Stimulated activated CD8-positive, alpha-beta memory T cell treated with anti-CD3 and anti-CD28 coated beads, Interleukin-4, amount 100 ng/mL, for 4 hours (primary cell): ENCODE measurements at places on chromosomes 5 and 9.

DNA sequence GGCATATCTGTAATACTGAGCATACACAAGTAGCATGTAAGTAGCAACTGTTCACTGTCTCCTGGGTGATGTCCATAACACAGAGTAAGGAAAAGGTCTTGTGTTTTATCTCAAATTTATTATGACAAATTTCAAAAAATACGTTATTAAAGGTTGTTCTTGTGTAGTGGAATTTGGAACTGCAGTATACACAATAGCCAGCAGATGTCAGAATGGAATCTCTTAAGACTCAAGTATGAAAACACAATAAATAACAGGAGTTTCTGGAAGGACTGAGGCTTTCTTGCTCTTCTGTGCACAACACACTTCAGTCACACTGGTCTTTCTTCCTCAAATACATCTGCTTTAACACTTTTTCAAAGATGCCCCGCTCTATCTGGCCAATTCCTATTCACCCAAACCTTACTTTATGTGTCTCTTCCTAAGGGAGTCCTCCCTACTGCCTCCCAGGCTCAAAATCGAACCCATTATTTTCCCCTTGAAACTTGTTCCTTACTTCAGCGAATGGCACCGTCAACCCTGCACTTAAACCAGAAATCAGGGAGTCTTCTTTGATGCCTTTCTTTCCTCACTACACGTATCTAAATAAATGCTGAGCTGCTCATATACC is 6.5 kb upstream of the FBXO10 start:
- DNase-seq, result no peak

DNA sequence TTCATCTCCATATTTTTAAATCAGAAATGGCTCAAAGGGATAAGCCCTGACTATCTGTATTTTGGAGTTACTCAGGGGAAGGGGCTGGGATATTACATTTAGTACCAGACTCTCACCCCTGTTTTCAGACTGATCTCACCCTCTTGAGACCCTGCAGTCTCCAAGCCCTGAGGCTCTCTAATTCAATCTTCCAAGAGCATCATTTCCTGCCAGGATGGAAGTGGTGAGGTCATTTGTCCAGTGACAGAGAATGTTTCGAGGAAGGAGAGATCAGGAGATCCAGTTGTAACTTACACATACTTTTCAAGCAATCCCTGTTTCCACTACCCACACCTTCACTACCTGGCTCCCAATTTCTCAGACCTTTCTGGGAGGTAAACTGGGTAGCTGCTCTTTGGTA is 295.5 kb upstream of the EFNA5 start:
- DNase-seq, result no peak

DNA sequence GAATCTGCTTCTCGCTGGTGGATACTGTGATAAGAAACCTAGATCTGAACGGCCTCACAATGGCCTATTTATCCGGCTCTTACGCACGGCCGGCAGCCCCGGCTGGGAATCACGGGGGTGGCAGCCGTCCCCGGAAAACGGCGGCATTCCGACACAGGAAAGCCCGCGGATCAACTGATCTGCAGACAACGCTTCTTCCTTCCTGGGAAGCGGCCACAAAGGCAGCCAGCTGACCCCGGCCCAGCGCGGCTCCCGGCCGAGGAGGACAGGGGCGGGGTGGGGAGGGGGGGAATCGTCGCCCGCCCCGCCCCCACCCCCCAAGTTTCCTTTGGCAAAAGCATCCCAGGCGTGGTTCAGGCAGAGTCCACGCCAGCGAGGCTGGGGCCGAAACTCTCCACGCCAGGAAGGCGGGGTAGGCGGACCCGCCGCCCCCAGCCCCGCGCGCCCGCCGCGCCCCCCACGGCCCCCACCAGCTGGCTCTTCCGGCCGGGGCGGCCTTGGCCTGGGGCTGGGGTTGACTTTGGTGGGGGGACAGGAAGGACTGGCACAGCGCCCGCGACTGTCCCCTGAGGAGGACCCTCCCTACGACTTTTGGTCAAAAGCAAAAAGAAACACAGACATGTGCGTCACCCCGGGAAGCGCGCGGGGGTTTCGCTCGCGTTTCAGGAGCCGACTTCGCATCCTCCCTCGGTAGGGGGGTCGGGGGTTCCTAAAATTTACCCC is 247.7 kb upstream of the ANKRD55 start:
- DNase-seq, result no peak

DNA sequence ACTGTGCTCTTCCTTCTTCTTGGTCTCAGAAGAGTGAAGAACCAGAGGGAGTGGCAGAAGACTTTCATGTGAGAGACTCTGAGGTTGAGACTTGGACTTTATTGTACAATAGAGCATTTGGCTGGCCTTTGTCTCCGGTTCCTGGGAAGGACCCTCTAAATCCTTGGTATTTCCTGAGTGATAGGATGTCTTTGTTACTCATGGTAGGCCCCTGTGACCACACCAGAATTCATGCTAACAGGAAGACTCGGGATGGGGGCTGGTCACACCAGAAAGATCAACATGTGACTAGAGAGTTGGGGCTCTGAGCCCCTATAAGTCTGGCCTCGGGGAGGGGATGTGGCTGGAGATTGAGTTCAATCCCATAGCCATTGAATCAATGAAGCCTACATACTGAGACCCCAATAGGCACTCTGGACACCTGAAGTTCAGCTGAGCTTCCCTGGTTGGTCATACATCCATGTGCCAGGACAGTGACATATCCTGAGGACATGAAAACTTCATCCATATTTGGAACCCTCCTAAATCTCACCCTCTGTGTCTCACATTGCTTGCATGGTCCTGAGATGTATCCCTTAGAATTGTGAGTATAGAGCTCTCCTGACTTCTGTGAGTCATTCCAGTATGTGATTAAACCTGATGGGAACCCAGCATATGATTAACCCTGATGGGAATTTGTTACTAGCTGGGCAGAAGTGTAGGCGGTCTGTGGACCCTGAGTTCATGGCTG is 201.7 kb downstream of the GADD45G start:
- no peak for DNase-seq

GRCh38 chr9:4622016-4622415 is 40.1 kb upstream of the PLPP6 start:
- no peak for DNase-seq

GRCh38 chr5:62576570-62577170 is 1.9 kb upstream of the LRRC70 start:
- DNase-seq, result no peak

GRCh38 chr5:14590949-14591348 is 9.4 kb downstream of the OTULINL start:
- DNase-seq, result no peak

- no peak for DNase-seq
Measured at GRCh38 chr5:168883991-168884390, 304.8 kb upstream of the PANK3 start.

DNA sequence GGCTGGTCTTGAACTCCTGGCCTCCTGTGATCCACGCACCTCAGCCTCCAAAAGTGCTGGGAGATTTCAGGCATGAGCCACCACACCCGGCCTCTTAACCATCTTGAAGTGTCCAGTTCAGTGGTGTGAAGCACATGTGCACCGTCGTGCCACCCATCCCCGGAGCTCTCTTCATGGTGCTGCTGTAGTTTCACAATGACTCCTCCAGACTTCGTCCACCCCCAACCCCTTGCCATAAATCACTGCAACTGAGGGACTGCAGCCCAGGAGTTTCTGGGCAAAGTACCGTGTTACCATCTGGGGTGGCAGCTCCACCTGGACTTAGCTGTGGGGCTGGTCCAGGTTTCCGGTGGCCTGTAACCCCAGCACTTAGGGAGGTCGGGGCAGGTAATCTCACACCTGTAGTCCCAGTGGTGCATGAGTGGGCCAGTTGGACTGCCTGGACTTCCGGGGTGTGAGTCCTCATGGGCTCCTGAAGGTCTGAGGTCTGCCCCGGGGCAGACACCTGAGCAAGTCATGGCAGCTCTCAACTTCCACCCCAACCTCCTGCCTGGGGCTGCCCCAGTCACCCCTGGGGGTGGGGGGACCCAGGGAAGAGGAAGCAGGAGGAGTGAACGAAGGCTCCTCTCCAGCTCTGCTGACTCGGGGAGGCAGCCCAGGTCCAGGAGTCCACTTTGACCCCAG is 6.6 kb upstream of the N4BP3 start:
- DNase-seq, result no peak

DNA sequence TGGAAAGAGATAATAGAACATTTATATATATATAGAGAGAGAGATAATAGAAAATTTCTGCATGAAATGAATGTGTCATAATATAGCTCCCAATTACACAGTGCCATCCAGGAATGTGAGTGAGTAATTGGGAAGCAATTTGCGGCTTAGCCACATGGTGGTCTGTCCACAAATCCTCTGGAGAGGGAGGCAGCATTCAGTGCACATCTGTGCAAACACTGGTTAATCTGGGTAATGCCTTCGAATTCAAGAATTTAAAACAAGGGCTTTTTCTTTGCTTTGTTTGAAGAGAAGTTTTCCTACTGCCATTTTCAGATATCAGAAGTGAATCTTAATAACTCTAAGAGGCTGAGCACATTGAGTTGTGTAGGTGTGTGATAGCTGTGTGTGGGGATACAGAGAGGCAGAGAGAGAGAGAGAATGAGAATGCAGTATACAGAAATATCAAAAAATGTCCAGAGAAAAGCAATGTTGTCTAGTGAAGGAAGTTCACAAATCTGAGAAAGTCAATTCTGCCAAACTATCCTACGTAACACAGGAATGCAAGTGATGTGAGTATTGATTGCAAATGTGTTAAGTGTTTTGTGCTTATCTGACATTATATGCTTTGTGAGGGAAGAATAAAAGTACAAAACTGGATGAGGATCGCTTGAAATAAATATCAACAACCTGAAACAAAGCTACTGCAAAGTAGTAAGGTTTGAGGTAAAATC is 134.6 kb downstream of the EDIL3 start:
- DNase-seq, result no peak

DNA sequence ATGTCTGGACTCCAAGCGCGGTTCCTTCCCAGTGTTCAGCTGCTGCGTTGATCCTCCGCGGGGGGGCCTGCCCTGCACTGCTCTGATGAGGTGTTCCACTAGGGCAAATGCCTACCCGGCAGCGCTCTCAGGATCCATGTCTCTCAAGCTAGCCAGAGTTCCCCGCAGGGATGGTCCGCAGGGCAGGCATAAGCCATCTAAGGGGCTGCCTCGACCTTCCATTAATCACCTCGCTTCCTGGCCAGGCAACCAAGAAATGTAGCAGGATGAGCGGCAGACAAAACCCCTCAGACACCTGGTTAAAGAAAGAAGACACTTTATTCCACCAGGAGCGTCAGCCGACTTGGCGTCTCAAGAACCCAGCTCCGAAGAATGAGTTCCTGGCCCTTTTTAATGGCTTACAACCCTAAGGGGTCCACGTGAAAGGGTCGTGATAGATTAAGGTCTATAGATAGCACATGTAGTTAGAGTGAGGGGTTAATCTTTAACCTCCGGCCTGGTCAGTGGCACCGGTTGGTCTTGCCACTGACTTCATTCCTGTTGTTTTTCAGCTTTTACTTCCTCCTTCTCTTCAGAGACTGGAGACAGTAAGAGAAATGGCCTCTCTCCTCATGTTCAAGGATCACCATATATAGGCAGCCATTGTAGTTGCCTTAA is 47.2 kb upstream of the COX7C start:
- no peak for DNase-seq

DNA sequence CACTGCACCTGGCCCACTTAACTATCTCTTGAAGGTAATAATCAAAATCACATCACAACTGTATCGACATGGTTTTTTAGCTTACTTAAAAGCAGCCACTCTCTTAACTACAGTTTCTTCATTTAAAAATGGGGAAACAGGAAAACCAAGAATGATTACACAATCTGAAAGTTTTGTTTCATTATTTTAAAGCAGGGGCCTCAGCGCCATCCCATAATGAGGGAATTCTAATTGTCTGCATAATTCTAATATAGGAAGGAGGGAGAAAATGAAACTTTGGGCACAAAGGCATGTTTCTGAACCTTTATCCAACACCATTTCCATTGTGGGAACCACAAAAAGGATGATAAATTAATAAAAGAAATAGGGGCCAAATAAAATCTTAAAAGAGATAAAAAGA is 7.6 kb downstream of the HACD4 start:
- DNase-seq, result no peak

DNA sequence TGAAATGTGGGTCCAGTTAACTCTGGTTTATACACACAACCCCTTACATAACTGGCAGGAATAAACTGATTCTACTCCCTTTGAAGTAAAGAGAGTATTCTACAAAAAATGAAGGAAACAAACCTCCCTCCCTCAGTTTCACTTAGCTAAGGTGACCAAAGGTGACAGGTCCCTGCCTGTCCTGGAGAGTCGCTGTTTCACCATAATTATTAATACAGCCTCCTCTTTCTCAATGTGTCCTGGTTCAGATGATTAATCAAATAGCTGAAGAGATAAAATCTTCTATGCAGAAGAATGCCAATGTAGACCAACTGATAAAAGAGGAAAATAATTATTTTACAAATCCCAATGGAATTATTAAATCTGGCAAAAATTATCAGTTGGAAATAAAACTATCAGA is 163.7 kb upstream of the GNA14 start:
- DNase-seq, result no peak

DNA sequence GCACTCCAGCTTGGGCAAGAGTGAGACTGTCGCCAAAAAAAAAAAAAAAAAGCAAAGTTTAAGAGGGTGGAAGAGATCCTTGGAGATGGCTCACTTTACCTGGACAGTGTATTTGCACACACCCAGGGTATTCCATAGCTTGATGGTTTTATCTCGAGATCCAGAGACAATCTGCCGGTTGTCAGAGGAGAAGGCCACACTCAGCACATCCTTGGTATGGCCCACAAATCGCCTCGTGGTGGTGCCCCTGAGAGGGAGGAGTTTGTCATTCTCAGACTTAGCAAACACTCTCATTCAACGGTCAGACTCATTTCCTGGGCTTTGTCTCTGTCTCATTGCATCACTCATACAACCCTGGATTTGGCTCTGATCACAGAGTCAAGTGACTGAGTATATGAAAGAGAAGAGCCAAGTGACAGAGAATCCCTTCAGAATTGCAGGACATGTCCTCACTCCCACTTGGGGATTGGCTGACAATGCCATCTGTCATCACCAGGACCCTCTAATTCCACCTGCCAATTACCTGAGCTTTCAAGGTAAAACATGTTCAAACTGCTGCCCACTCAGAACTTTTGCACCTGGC is 2.2 kb downstream of the RACK1 start:
- DNase-seq, result no peak

GRCh38 chr5:99771296-99771695 is 763.9 kb upstream of the FAM174A start:
- DNase-seq, result no peak
